ENCODE measurements at places on chromosomes 2 and 18.

DNA sequence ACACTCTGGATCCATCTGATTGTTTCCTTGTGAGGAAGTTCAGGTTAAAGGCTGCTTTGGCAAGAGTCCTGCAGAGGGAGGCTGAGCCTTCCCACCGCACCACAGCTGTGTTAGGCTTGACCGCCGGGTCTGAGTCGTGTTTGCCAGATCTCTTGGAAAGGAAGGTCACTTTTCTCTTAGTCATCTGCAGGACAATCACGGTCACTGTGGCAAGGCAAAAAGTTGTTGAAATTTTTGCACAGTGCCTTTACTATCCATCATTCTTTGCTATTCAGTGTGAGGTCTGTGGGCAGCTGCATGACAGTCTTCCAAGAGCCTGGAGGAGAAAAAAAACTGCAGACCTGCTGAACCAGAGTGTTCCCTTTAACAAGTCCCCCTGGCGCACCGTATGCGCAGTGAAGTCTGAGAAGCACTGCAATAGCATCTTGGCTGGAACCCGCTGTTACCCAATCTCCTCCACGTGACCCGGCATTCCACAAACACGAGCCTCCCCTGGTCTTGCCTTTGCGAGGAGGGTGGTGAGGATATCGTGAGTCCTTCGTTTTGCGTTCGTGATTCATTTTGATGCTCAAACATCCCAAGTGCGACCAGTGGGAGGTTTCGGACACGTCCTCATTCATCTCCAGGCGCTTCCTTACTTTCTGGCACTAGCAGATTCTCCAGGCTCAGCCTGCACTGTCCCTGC is 23.0 kb downstream of the BIN1 start:
- DNase-seq, result peak; percentile 93

GRCh38 chr2:44360749-44361329 is 455 bp downstream of the PREPL start:
- DNase-seq, result no peak

DNA sequence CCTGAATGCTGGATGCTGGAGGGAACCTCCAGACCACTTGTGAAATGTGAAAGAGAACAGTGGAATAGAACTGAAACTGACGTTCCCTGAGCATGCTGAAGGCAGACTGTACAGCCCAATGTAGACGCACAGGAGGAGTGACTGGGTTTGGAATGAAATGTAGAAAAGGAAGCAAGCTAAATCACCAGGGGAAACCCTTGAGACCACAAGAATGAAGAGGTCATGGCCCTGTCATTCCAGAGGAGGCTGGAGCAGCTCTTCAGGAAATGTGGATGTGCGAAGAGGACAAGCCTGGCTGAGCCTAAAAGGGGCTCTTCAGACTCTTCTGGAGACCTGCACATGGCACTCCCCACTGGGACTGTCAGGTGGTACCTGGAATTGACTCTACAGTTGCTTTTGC is 118.5 kb upstream of the ALPP start:
- DNase-seq, result peak; percentile 93

DNA sequence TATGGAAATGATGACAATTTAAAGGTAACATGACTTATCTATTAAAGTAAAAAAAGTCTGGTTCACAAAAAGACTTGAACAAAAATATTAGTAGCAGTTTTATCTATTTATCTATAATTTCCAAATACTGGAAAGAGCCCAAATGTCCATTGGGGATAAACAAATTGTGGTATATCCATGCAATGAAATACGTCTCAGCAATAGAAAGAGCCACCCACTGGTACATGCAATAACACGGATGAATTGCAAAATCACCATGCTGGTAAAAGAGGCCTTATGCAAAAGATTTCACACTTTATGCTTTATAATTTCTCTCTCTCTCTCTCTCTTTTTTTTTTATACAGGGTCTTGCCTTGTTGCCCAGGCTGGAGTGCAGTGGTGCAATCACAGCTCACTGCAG is 91.4 kb upstream of the ASAP2 start:
- DNase-seq, result no peak

GRCh38 chr2:171908235-171908634 is 14.0 kb upstream of the HAT1 start:
- DNase-seq, result no peak

DNA sequence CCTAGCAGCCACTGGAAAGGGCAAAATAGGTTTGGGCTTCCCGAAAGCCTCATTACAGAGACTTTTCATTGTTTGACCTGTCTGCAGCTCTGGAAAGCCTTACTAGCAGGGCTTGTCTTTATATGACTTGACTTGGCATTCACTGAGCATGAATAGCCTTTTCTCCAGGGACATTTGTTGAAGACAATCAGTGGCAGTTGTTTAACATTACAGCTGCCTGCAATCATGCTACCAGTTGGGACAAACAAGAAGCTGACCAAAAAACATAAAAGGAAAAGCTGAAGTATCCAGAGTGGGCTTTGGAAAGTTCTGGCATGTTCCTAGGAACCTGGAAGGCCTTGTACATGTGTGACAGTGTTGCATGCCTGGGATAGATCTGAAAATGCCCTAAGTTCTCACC is 121.4 kb downstream of the KCNF1 start:
- DNase-seq, result no peak

DNA sequence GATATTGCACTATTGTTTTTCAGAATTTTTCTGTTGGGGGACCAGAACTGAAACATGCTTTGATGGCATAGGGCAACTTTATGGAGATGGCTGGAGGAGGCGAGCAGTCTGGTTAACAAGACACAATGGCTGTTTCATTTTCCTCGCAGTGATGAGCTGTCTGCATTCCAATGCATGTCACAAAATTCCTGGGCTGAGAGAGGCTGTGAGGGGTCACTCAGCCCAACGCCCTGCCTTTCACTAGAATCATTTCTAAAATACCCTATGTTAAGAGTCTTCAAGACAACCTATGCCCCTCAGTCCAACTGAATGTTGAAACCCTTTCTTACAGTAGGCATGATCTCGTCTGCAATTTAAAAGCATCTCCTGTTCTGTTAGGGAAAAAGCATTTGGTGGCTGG is 1090.0 kb downstream of the BCL11A start:
- DNase-seq, result no peak

GRCh38 chr2:81396417-81397019 is 1092.0 kb upstream of the LRRTM1 start:
- DNase-seq, result no peak

DNA sequence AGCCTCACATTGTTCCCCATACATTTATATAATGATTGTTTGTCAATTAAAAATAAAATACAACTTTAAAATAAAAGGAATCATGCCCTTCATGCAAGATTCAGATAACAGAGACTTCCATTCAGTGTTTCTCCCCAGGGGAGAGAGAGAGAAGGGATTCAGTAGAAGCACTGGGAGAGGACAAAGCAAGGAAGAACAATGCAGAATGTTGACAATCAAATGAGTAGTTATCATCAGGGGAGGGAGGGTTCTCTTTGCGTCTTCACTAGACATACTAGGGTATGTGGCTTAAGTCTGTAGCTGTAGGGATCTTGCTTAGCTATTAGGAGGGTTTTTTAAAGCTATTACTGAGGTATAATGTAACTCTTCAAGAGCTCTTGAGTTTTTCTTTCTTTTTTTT is 30.7 kb downstream of the FSHR start:
- no peak for DNase-seq

DNA sequence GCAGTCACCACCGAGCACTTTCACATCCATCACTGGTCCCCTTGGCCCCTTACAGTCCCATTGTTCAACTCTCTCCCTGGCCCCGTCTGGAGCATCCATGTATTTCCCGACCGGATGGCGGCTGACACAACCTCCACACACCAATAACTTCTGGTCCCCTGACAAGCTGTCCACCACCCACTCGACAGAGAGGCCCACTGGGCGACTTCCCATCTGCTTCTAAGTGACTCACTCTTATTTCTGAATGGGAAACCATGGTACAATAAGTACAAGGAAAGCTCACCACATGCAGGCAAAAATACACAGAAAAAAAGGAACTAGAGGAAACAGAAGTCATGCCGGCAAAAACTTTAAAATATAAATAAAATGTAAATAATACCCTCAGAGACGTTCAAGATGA is 82.9 kb upstream of the RAB12 start:
- no peak for DNase-seq

DNA sequence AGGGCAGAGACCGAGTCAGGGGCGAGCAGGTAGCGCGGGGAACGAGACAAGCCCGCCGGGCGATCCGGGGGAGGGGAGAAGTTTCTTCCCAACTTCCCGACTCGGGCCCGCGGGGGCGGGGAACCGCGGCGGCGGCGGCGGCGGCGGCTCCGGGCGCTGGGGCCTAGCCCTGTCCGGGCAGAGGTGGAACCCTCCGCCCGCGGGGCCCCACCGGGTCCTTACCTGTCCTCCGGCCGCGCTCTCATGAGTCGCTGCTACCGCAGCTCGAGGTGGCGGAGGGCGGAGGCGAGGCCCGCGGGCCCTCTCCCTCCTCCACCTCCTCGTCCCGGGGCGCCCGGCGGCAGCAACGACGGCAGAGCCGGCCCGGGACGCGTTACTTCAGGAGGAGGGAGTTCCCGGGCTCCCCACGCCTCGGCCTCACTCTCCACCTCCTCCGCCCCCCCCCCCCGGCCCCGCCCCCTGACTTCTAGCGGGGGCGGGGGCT is at the start of gene YES1:
TSS of gene YES1 (minus strand) at position 351 of the 484 bp plus-strand sequence. CDS start 55,415 bp downstream, outside the sequence.
- DNase-seq, result no peak

DNA sequence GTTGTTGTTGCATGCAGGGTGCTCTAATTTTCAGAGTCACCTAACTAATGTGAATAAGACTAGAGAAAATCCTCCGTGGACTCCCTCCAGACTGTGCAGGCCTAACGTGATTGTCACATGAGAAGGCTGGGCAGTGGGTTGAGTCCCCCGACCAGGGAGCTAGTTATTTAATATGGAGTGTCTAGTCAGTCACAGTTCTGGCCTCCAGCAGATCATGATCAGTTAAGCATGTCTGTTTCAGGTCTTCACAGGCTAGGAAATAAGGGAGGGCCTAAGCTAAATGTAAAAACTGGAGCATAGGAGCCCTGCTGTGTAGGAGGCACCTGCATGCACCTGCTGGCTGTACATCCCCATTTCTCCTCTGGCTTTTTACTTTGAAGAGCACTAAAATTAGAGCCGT is 86.8 kb downstream of the PRPF40A start:
- no peak for DNase-seq

- no peak for DNase-seq
Observed at GRCh38 chr2:205401511-205401910, 280.8 kb upstream of the NRP2 start.

- DNase-seq, result no peak
Observed at GRCh38 chr2:32801741-32802140, 145.0 kb upstream of the LTBP1 start.

GRCh38 chr18:58117786-58118403 is 73.9 kb downstream of the NEDD4L start:
- peak; percentile 96 for DNase-seq

- peak; percentile 67 for DNase-seq
Observed at GRCh38 chr2:234979204-234980167, 27.7 kb downstream of the SH3BP4 start.

GRCh38 chr18:10851824-10852319 is 297.5 kb downstream of the PIEZO2 start:
- DNase-seq, result peak; percentile 79

- DNase-seq, result no peak
Observed at GRCh38 chr2:157321466-157321865, 4.2 kb downstream of the ERMN start.

DNA sequence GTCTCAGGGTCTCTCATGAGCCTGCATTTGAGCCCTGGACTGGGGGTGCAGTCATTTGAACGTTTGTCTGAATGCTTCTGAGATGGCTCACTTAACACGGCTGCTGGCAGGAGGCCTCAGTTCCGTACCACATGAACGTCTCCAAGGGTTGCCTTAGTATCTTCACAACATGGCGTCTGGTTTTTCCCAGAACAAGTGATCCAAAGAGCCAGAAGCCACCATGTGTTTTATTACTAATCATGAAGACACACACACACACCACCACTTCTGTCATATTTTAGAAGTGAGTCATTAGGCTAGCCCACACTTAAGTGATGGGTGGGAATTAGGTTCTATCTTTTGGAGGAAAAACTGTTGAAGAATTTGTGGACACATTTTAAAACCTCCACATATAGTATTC is 15.0 kb upstream of the MYO1B start:
- peak; percentile 87 for DNase-seq

- DNase-seq, result peak; percentile 83
Observed at GRCh38 chr18:60549338-60549960, 176.9 kb upstream of the MC4R start.

DNA sequence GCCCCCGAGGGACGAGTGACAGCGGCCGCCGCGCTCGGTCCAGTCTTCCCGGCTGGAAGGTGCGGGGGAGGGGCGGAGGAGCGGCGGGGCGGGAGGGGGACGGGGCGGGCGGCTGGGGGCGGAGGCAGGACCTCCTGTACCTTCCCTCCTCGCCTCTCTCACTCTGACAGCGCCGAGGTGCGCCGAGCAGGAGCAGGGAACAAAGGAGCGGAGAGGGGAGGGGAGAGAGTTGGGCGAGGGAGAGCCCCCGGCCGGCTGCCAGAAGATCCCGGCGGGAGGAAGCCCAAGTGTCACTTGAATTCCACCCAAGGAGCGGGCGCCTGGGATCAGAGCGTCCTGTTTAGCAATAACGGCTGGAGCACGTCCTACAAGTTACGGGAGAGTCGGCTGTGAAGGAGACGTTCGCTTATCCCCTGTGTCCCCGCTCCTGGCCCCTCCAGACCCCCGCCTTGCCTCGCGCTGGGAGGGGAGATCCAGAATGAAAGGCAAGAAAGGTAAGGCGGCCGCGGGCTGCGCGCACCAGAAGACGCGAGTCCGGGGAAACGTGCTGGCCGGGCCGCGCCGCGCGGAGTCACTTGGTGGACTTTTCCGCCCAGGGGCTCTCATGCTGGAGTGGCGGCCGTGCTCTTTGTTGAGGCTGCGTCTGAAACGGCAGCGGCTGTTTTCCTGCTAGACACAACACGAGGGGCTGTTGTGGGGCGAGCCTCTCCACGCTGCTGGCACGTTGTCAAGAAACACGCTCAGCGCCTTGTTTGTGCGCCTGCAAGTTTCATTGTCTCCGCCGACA is at the start of gene TGIF1:
TSS of gene TGIF1 (plus strand) at position 161 of the 787 bp plus-strand sequence. CDS start at position 479, 318 bp downstream.
- peak; percentile 85 for DNase-seq

GRCh38 chr2:207226671-207227061 is 60.9 kb upstream of the KLF7 start:
- no peak for DNase-seq

DNA sequence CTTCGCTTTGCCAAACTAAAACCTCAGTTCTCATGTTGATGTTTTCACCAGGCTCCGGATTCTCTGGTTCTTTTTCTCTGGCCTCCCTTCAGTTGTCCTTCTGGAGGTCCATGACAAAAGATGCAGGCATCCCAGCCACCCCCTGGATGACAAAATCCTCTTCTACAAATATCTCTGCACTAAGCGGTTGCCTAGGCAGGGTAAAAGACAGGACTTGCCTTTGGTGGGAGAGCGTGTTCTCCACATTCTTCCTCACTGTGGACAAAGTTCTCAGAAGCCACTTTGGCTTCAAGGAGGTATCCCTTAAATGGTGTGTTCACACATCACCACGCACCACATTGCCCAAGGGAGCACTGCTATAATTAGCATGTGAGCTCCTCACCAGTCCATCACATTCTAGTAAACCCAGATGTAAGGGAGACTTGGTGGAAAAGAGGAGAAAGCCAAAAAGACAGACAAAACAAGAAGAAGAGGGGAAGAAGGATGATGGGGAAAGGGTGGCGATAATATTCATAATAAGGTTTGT is 23.6 kb upstream of the MRPL33 start:
- DNase-seq, result no peak

GRCh38 chr2:159118859-159119500 is 150.5 kb downstream of the TANC1 start:
- DNase-seq, result no peak
